ENCODE measurements at places on chromosomes 12 and 14. TPM values are rescaled to one million over a fixed set of nuclear protein-coding genes. Genes with fewer than 3 reads are reported as not detected.

The TSPAN11 gene
- not detected for total RNA-seq

The CD163 gene
- not detected for total RNA-seq

The IFNG gene
- total RNA-seq, result not detected

The GARIN6 gene
- not detected for total RNA-seq

The TPH2 gene
- total RNA-seq, result not detected

The SMCO2 gene
- not detected for total RNA-seq

The ADAM20 gene
- not detected for total RNA-seq
